ENCODE measurements at places on chromosomes 12 and 14.

DNA sequence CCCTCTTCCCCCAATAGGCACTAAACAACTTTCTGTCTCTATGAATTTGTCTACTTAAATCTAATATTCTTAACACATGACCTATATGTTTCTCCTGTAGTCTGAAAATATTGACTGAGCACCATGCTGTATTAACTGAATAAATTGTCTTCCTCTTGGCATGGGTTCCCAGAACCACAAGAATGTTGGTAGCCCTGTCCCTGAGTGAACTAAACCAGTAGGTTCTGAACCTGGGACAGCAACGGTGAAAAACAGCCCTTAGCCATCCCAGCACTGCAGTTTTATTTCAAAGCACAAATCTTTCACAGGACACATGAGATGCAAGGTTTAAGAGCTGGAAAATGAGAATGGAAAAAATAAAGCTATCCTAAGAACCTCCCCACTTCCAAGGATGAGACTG lies 20.4 kb upstream of the HSP90B1 start:
- no peak for DNase-seq

GRCh38 chr12:102765736-102766135 lies 151.3 kb downstream of the PAH start:
- DNase-seq, result no peak

- DNase-seq, result no peak
Measured at GRCh38 chr14:68076451-68076850, 256.9 kb downstream of the RAD51B start.

GRCh38 chr14:20436363-20436755 lies 393 bp upstream of the KLHL33 start:
- DNase-seq, result no peak

GRCh38 chr14:91127401-91127801 lies 13.5 kb downstream of the DGLUCY start:
- DNase-seq, result no peak

GRCh38 chr12:31325524-31325875 lies 450 bp downstream of the SINHCAF start:
- DNase-seq, result peak; percentile 32

Measured in activated naive CD8-positive, alpha-beta T cell treated with anti-CD3 and anti-CD28 coated beads for 36 hours (primary cell).